ENCODE measurements at places on chromosomes 13 and 19.

DNA sequence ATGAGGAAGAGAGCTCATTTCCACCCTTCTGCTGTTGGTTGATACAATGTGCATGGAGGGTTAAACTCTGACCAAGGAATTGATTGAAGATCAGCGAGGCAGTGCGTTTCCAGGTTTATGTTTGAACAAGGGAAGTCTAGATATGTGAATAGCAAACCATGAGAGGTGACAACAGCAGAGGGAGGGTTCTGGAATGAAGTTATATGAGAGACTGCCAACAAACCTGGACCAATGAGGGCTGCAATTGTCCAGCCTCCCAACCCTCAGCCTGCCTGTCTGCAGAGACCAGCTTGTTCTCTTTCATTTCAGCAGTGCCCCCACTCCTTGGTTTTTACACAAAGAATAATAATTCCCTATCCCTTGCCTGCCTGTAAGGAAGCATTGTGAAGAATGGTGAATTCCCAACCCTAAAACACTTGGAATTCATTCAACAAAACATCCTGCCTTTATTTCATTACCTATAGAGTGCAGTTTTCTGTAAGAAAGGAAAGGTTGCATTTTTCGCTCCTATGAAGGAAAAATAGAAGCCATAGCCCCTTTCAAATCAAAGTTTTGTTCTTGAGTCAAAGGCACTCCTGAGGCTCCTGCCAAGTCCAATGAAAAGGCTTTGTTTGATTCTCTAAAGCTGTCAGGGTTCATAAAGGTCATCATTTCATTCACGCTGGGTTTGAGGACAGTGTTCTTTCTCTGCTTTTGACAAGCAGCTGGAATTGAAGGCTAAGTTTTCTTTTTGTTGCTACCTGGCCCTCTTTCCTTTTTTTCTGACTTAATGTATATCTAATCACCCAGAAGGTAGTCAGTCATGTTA lies 53.6 kb upstream of the ABCC4 start:
- DNase-seq = no peak

DNA sequence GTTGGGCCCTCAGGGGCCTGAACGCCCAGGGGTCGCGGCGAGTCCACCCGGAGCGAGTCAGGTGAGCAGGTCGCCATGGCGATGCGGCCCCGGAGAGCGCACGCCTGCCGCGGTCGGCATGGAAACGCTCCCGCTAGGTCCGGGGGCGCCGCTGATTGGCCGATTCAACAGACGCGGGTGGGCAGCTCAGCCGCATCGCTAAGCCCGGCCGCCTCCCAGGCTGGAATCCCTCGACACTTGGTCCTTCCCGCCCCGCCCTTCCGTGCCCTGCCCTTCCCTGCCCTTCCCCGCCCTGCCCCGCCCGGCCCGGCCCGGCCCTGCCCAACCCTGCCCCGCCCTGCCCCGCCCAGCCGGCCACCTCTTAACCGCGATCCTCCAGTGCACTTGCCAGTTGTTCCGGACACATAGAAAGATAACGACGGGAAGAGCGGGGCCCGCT lies at the start of gene CCNA1:
Gene CCNA1 (plus strand): TSS at position 390 of the 439 bp plus-strand sequence. CDS start 562 bp downstream, outside the sequence.
- DNase-seq = no peak

- no peak for DNase-seq
These were observed 627.7 kb downstream of the FGF9 start for GRCh38 chr13:22298530-22298929.

DNA sequence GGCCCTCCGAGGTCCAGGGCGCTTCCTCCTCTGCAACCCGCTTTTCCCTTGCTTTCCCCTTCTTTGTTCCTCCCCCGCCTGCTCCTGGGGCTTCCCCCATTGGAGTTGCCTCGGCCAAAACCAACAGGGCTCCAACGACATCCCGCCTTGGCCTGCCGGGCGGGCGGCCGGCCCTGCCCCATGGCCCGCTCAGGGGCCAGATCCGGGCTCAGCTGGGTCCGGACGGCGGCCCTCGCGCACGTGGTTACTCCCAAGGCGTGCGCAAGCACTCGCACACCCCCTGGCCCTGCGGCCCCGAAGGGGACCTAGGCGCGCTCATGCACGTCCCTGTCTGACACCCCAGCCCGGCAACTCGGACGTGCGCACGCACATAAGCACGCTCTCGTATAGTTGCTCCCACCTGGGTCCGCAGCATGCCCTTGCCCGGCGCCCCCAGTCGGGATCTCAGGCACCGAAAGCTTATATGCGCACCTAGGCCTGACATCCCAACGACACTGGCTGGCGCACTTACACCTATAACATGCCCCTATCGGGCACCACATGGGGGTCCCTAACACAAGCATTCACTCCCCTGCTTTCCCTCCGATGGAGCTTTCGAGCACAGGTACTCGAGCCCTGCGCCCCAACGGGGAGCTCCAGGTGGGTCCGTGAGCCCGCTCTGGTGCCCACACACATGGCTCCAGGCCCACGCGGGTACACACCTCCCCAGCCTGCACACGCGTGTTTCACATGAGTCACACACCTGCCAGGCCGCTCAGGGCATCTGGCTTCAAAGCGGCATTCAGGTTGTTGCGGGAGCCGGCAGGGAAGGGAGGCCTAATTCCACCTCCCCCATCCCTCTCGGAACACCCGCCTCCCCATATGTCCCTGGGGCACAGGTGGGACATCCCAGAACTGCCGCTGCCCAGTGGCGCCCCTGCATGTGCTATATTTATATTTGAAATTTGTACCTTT lies 15.0 kb downstream of the NFIX start:
- DNase-seq = no peak

- no peak for DNase-seq
These were observed 18.2 kb downstream of the FFAR2 start for GRCh38 chr19:35466259-35466658.

DNA sequence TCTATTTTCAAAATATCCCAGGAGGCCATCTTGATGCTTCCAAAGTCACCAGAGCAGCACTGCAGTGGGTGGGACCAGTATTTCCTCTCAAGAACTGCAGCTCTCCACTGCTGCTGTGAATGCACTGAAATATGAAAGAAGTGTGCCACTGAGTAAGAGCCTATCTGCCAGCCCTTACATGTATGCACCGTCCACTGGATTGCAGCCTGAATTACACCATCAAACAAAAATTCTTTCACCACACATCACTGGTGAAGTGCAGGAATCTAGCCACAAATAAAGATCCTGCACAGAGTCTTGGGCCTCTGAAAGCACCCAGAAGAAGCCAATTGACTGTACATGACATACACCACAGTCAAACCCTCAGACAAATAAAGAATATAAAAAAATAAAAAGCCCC lies 249.0 kb downstream of the LHFPL6 start:
- peak; percentile 59 for DNase-seq

DNA sequence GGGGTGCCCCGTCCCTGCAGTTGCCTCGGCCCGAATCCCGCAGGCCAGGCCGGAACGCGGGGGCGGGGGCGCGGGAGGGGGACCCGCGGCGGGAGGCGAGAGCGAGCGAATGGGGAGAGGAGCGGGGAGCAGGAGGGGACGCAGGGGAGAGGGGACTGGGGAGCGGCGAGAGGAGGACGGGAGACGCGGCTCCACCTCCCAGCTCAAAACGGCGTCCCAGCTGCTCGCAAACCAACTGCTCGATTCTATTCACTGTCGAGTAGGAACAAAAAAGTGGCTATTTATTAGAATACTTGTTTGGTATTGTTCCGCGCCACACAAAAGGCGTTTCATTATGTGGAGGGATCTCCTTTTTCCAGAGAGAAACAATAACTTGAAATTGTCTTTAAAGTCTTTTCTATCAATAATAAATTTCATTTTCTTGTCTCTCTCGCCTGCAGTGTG lies 10.6 kb upstream of the SOX1 start:
- no peak for DNase-seq

Measured in kidney tubule cell (primary cell).